Stimulated activated CD4-positive, alpha-beta T cell treated with anti-CD3 and anti-CD28 coated beads, Interleukin-1b, Interleukin-23, amount 100 ng/mL, for 1 hour (primary cell): ENCODE measurements at places on chromosomes 3 and 15.

- DNase-seq: no peak
Measured at GRCh38 chr15:69669446-69669845, 216.8 kb downstream of the RPLP1 start.

DNA sequence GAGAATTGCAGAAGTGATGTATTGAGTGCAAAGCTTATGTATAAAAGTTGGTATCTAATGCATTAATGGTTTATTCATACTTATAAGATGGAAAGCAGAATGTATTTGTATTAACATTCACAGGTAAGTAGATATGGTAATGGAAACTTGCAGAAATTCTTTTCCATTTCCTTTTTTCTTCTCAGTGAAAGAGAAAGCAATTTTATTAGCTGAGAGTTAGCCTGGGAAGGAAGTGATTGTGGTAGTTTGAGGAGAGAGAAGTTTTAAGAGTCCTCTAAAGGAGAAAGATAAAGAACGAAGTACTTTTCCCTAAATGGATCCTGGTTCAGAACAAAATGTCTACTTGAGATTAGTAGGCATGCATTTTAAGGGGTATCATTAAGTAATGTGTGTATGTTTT, 60.1 kb upstream of the OSTN start:
- no peak for DNase-seq

GRCh38 chr3:127106456-127106855, 86.5 kb upstream of the PRR23E start:
- no peak for DNase-seq

DNA sequence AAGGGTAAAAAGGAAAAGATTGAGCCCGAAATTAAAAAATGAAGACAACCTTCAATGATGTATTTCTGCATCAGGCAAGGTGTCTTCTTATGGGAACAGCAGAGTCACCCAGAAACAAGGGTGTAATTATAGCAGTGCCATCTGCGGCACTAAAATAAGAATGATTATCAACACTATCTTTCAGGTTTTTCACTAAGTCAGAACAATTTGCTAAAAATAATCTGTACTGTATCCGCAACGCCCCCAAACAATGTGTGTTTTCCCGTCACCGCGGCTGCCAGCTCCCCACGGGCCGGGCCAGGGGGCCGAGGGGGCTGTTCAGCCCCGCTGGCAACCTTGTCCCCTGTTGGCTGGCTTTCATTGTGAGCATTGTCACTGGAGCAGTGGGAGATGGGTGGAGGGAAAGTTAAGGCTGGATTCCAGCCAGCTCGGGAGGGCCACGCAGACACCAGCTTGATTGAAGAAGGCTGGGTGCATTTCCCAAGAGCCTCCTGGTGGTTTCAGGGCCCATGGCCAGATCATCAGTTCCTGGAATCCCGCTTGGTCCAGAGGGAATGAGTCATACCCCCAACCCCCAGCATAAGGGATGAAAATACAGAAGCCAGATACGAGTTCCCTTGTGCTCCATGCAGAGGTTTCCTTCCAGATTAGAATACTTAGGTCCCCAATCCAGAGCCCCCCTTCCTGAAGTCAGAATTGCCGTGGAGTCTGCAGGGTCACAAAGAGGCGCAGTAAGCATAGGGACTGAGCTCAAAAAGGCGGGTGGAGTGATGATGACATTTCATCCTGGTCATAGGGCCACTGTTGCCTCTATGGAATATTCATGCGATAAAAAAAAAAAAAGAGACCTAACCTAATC, 90.2 kb upstream of the KLF13 start:
- DNase-seq: no peak

DNA sequence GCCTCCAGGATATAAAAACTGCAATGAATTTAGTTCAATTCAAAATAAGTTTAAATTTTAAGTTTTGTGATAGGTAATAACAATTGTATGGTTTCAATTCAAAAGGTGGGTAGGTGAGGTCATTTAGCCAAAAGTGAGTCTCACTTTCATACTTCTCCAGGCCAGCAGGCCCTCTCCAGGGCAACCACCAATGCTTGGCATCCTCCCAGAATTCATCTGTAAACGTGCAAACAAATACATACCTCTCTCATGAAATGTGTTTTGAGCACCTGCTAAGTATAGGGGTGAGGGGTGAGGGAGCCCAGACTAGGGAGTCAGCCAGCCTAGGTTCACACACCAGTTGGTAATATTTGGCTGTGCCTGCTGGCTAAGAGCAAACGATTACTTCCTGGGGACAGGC, 22.0 kb upstream of the RBSN start:
- DNase-seq: no peak

GRCh38 chr15:69134791-69135190, 25.6 kb upstream of the GLCE start:
- no peak for DNase-seq

DNA sequence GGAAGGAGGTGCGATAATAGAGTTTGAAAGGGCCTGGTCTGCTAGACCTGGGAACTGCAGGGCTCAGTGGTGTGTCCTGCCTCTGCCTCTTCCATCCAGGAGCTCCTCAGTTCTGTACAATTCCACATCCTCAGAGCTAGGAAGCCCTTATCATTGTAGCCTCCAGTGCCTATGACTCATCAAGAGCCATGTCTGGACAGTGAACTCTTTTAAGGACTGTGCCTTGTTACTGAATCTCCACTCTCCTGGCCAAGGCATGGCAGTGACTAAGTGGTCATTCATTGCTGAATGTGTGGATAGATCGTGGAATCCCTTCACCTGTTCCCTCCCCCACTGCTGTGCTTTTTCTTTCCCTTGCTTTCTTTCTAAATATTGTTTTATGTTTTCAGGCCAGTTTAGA, 2.9 kb downstream of the TIMP4 start:
- DNase-seq: no peak

DNA sequence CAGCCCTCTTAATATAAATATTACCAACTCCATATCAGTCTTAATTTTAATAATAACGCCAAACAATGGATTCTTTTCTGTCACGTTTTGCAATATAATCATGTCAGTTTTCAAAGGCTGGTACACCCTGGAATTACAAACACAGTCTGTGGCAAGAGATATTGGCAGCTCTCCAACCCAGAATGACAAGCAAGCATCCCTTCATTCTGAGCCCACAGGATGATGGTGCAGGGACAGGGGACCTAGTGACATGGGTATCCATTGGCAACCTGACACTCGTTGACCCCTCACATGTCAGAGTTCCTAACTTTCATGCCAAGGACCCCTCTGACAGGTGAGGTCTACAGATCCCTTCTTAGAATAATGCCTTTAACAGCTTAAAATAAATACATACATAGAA, 154.5 kb upstream of the TSC22D2 start:
- no peak for DNase-seq

DNA sequence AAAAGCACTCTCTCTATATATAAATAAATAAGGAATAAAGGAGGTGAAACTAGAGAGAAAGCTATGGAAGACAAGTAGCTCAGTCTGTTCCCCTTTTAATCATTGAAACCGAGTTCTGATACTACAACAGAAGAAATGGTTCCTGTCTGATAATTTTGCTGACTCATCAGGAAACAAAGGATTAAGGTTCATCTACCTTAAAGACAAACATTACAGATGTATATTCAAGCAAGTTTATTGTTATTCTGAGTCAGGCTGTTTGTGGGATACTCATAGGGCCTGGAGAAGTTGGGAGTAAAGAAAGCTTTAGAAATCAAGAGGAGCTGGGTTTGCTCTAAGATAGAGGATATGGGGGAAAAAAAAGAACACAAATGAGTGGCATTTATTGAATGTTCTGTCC, 566.0 kb downstream of the ROBO2 start:
- no peak for DNase-seq

- DNase-seq: no peak
Measured at GRCh38 chr3:105915524-105915923, 46.7 kb upstream of the CBLB start.

DNA sequence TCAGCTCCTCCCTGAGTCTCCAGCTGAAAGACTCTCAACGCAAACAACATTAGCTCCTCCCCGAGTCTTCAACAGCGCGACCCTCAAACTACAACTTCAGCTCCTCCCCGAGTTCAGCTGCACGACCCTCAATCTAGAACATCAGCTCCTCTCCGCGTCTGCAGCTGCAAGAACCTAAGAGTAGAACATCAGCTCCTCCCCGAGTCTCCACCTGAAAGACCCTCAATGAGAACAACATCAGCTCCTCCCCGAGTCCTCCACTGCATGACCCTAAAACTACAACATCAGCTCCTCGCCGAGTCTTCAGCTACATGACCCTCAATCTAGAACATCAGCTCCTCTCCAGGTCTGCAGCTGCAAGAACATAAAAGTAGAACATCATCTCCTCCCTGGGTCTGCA, 78.3 kb downstream of the TFRC start:
- no peak for DNase-seq

DNA sequence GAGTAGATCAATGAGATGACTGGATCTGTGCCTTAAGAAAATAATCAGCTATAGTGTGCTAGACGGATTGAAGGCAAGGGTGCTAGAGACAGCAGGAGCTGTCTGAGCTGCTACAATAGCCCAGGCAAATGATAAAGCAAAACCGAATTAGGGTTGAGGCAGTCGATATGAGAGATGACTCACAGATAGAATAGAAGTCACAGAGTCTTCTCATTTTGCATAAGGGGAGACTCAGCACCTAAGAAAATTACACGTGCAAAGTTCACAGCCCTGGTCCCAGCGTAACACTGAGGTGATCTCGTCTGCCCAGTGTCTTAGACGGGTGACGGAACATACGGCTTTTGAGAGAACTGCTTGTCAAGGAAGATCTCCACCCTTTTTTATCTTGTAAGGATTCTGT, 11.6 kb downstream of the LPP start:
- DNase-seq: no peak

GRCh38 chr15:92502336-92502735, 108.7 kb downstream of the ST8SIA2 start:
- DNase-seq: no peak

DNA sequence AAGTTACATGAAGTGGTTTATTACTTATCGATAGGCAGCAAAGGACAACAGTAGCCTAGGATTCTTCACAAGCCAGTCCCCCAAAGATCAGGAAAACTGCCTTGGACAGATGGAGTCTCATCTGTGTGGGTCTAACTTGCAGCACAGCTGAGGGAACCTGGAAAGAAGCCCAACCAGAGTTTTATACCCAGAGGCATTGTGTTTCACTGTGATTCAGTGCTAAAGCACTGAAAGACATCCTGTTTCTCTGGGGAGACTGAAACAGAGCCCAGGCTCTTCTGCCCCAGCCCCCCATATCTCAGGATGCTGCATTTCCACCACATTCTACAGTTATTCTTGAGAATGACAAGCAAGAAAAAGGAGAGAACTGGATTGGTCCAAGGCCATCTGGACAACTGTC, 48.2 kb upstream of the PYDC2 start:
- DNase-seq: no peak

DNA sequence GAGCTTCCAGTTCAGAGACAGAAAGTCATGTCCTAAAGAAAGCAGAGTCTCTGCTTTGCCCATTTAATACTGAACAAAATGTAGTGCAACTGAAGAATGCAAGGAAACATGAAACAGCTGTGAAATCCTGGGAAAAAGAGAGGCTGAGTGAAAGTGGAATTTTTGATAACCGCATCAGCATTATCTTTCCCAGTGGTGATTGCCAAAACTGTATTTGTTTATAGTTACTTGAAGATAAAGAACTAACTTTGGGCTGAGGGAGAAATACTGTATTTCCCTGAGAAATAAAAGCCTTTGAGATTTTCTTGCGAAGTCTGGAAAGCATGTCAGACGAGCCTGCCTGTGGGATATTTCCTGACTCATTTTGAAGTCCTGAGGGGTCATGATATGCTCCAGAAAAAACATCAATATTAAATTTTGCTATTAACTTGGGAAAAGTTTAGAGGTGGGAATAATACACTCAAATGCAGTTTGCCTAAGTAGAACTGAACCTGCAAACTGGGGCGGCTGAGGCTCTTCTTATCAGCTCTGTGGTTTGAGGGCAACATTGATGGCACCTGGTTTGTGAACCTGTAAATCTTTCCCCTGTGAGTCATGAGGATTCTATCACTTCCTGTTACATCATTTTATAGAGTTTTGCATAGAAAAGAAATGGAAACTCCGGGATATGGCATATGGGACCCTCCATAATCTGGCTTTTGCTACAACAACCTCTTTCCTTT, 855.3 kb downstream of the MCTP2 start:
- no peak for DNase-seq

- DNase-seq: no peak
Measured at GRCh38 chr3:167057581-167057980, 322.5 kb downstream of the ZBBX start.

DNA sequence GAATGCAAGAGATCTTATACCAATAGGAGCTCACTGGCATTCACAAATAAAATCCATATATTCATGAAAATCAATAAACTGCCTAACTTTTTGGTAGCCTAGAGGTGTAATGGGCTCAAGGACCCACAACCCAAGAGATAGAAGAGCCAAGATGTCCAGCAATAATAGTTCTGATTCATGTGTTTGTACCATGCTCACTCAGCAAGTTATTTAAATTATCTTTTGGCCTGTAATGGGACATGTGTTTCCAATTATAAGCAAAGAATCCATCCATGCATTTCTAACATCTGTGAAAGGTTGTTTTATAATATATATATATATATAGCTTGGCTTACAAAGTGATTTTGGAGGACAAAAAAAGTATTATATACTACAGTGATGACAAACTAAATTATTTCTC, 29.7 kb upstream of the SHC4 start:
- no peak for DNase-seq
